Kidney tubule cell (primary cell): ENCODE measurements at places on chromosomes 1 and 21.

GRCh38 chr1:51794260-51794659 is 84.3 kb downstream of the NRDC start:
- DNase-seq = no peak

DNA sequence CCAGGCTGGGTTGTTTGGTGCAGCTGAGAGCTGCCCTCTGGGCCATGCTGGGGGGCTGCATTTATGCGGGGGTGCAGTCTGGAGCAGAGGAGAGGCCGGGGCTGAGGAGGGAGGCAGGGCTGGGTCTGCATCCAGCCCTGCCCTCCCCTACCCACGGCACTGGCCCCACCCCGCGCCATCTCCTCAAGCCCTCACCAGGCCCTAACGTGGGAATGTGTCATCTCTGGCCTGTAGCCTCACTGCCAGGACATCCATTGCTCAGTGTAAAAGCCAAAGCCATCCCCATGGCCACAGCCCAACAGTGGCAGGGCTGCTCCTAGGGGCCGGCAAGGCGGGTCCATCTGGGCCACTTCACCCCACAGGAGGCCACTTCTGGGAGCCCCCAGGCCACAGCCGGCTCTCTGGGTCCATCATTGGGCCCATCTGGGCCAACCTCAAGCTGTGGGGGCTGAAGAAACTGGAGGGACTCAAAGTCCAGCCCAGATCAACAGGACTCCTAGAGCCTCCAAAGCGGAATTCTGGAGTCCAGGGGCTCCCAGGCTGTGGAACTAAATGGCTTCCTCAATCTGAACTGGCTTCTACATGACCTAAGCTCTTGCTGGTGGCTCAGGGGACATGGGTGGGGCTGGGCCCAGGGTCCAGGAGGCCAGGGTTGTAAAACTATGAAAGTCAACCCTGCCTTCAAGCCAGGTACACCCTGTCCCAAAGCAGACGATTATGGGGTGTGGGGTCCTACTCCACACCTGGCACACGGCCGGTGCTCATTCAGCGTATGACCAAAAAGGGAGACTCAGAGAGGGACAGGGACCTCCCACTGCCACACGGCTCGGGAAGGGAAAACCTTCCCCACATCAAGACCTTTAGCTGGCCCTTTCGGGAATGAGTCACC is 32.6 kb downstream of the RUNX3 start:
- DNase-seq = no peak

- no peak for DNase-seq
Measured at GRCh38 chr1:32106663-32107275, 1.1 kb upstream of the KPNA6 start.

GRCh38 chr1:66686406-66686805 is 65.9 kb upstream of the DYNLT5 start:
- DNase-seq = no peak

- DNase-seq = no peak
Measured at GRCh38 chr1:96863449-96863848, 141.9 kb downstream of the PTBP2 start.

GRCh38 chr1:244955661-244956060 is 91.3 kb upstream of the HNRNPU start:
- DNase-seq = no peak

- DNase-seq = no peak
Measured at GRCh38 chr1:237938553-237938952, 47.8 kb upstream of the ZP4 start.

GRCh38 chr1:156858555-156858956 is 361 bp downstream of the INSRR start:
- no peak for DNase-seq

GRCh38 chr1:186499571-186499970 is 38.7 kb upstream of the PDC start:
- no peak for DNase-seq

DNA sequence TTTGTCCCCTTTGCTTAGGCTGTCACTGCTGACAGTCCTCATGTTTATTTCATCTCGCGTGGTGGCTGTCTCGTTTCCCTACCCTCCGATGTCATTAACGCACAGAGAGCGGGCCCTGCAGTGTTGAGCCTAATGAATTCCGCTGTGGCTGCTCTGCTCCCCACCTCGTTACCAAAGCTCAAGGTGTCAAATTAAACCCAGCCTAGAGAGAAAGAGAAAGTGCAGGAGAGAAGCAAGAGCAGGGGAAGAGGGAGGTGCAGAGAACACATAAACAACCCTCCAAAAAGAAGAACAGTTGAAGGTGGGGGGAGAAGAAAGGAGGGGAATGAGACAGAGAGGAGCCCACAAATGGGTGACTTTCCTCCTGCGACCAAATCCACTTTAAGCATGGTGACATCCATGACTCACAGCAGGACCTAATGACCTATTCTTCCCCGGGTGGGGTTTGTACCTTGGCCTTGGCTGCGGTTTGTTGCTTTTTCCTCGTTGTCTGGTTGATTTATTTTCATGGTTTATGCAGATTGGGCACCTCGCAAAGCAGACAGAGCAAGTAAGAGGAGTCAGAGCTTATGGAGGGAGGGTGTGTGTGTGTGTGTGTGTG is 92.5 kb downstream of the PBX1 start:
- peak; percentile 90 for DNase-seq

DNA sequence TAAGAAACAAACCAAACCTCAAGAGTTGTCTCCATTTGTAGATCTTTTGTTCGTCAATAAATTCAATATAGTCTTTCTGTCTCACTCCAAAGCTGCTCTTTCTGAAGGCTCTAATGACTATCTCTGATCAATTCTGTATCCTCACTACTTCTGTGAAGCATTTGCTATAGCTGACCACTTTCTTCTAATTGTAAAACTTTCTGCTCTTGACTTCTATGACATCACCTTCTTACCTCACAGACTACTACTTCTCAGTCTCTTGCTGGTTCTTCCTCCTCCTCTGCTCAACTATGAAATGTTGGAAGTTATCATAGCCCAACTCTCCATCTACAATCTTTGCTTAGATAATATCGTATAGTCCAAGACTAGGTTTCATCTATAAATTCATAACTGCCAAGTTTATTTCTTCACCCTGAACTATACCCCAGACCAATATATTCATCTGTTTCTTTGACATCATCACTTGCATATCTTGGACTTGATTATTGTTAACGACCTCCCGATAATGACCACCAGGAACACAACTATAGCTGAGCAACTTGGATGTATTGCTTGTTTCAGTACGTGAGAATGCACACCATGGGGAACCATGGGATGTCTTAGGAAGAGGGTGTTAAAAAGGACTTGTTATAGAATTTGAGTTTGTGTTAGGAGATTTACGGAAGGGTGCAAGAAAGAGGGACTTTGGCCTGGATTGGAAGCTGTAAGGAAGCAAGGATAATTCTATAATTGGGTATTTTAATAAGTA is 2.0 kb upstream of the CDC7 start:
- no peak for DNase-seq

DNA sequence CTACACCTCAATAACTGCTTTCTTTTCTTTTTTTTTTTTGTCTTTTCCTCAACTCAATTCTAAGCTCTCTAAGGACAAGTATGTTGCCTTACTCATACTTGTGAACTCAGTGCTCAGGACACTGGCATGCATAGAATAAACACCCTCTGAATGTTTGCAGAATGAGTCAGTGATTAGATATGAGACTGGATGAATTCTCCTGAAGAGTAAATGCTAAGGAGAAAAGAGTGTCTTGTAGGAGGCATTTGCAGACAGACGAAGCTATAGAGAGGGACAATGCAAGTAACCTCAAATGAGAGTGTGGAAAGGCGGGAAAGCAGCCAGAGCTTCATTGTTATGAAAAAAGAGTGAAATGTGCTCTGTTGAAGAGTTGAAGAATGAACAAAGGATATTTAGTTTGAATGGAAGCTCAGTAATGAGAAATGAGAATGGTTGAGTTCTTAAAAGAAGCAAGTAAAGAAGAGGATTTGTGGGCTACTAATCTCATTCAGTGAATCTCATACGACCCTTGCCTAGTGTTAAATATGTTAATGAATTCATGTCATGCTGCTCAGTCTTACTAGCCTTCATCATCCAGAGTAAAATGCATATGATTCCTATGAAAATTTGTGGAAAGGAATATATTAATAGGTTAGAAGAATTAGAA is 166.1 kb upstream of the DPYD start:
- peak; percentile 99 for DNase-seq

GRCh38 chr1:219149009-219149577 is 24.6 kb upstream of the LYPLAL1 start:
- DNase-seq = no peak

DNA sequence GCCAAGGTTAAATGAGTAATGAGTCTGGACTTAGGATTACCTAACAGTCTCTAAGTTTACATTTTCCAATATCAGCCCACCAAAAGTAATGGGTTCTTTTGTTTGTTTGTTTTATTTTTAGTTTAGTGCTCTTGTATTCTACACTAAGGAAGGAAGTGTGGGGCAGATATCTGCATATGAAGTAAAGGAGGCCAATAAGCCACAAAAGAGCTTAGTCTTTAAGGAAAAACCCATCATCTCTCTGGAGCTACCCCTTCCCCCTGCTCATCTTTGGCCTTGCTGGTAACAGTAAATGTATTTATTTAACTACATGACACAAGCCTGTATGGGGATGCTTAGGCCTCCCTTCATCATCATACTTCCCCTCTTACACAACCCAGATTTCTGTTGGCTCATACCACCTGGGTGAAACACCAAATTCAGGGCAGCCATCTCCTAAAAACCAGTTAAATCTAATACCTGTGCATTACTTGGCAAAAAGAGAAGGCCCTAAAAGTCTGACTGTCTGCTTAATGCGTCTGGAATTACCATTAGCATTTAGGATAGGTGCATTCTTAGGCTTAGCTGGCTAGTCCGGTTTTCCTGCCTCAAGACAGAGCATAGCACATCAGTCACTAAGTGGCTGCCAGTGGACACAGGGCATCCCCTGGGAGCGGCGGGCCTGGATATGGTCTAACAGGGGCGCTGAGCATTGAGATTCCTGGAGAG is 96.8 kb upstream of the ADGRL2 start:
- peak; percentile 13 for DNase-seq

DNA sequence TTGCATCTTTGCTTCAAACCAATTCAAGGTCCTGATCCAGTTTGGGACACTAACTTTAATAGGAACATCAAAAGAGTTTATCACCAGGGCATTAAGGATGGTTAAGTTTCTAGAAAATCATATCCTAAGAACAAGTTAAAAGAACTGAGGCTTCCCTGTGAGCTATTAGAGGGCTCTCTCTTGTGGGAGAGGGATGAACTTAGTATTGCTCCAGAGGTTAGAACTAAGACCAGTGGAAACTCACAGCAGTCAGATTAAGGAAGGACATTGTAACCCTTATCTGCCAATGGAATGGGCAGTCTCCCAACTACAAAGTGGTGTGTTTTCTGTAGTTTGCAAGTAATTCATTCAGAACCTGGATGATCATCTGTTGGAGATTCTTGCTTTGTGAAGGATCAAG is 36.8 kb downstream of the UBE2U start:
- DNase-seq = no peak

- no peak for DNase-seq
Measured at GRCh38 chr1:18852501-18852900, 7.0 kb downstream of the TAS1R2 start.

DNA sequence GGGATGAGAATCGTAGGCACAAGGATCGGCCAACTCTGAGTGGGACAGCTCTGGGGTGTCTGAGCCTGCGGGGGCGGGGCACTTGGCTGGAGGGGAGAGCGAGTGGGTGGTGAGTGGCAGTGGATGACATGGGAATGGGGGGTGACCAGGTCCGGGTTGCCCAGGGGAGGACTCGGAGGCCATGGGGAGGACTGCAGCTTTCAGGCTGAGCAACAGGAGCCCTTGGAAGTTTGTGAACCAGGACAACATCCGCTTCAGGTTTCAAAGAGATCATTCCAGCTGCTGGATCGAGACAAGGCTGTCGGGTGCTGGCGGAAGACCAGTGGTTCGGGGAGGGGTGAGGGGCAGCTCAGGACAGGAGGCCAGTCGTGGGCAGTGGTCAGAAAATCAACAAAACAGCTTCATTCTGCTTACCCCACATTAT is 124.4 kb upstream of the IRF2BP2 start:
- no peak for DNase-seq

DNA sequence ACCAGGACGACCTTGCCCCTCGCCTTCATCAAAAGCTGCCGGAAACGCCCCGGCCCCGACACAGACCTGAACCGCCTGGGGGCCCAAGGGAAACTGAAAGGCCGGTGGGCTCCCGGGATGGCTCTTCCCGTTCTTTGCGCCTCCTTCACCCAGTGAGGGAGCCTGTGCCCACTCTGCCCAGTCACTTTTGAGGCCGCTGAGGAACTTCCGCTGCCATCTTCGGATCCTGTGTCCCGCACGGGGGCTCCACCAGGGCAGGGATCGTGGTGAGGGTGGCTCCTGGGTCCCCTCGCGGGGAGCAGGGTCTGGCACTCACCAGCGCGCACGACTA is 104.0 kb downstream of the PPIAL4G start:
- no peak for DNase-seq

- DNase-seq = peak; percentile 98
Measured at GRCh38 chr1:43582162-43582566, 51.5 kb downstream of the PTPRF start.

GRCh38 chr1:209989525-209989924 is 51.5 kb downstream of the SYT14 start:
- DNase-seq = peak; percentile 53

DNA sequence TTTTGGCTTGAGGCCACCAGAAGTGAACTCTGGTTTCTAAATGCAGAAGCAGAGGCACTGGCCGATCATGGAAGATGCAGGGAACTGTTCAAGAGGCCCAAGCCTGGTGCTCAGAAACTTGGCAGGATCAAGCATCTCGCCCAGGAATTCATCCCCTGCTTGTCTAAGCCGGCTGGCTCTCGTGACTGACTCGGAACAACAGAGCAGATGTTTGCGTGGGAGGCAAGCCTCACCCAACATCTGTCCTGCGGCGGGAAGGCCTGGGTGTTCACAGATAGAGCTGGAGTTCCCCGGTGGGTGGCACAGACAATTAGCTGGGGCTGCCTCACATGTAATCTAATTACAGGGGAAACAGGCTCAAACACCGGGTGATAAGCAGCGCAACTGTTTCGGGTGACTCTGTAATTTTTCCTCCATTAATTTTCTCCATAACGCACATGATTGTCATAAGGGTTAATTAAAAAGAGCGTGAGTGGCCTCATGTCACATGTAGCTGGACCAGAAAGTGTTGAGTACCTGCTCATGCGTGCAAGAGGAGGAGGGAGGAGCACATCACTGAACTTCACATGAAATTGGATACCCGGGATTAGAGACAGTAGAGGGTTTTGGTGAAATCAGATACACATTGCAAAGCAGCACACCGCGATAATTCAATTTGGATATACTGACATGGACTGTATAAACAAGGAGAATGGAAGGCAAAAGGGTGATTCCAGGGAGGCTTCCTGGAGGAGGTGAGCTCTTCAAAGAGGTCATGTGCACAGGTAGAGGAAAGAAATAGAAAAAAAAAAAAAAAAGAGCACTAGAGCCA is 180.0 kb downstream of the ETS2 start:
- DNase-seq = no peak

- peak; percentile 91 for DNase-seq
Measured at GRCh38 chr21:15293240-15293639, 228.4 kb upstream of the NRIP1 start.

DNA sequence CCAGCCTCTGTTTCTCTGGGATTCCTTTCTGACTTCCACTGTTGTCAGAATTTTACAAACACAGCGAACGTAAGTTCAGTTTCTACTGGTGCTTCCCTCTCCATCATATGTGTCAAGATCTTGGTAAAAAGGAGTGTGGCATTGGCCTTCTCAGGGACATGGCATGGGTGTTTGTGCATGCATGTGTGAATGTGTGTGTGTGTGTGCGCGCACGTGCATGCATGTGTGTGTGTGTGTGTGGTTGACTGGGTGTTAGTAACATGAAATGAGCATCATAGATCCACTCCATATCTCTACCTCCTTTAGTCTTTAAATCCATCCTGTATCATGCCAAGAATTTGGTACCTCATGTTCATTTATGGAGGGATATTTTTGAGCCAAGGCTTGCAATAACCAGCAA is 411.3 kb downstream of the NPHP4 start:
- no peak for DNase-seq
